ENCODE measurements at places on chromosomes 12 and 14.

DNA sequence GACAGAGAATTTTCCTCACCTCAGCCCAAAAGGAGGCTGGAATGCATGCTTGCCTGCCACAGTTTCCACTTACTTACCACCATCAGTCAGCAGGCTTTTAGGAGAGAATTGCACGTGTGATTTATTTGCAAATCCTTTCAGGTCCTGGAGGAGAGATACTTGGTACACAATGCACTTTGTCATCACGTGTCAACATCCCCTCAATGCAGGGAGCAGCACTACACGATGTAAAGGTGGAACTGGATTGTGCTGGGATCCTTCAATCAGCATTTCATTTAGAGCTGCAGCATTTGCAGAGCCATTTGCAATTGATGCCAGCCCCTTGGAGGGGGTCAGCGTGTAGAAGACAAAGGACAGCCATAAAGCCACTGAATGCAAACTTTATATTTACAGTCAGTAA, 218.1 kb downstream of the GLT1D1 start:
- DNase-seq, result no peak

- DNase-seq, result no peak
These were observed 55.6 kb downstream of the HNRNPC start for GRCh38 chr14:21213652-21214051.

- no peak for DNase-seq
These were observed 169.2 kb upstream of the SOX5 start for GRCh38 chr12:24118668-24119067.

- no peak for DNase-seq
These were observed 342 bp downstream of the DICER1 start for GRCh38 chr14:95157048-95157326.

- no peak for DNase-seq
These were observed 3.7 kb upstream of the CAMKK2 start for GRCh38 chr12:121300083-121300819.

DNA sequence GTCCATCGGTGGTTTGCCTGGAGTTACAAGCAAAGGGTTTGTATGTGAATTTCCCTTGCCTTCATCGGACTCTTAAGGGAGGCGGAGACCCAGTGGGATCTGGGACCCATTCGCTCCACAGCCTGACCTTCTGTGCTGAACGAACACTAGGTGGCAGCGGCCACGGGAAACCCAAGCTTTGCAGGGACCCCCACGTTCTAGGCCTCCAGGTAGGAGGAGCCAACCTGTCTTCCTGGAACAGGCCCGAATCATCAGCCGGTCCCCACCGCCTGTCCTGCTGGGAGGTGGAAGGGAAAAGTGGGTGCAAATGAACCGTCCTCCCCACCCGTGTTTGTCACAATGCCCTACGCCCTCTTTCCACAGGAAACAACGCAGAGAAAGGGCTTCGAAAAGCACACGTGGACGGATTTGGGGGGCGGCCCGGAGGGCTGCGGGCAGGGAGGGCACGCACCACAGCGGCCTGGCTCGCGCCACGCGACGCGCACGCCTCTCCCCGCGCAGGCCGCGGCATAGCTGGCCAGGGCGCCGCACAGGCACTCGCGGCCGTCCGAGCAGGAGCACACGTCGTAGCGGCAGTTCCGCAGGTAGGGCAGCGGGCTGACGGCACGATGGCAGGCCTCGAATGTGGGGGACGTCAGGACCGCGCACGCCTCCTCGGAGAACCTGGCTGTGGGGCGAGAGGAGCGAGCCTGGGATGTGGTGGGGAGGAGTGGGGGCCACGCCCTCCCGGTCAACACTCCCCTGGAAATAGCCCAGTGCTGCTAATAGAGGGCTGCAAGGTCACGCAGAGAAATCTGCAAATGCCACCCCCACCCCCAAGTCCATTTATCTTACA, 67.8 kb downstream of the VWF start:
- DNase-seq, result no peak

DNA sequence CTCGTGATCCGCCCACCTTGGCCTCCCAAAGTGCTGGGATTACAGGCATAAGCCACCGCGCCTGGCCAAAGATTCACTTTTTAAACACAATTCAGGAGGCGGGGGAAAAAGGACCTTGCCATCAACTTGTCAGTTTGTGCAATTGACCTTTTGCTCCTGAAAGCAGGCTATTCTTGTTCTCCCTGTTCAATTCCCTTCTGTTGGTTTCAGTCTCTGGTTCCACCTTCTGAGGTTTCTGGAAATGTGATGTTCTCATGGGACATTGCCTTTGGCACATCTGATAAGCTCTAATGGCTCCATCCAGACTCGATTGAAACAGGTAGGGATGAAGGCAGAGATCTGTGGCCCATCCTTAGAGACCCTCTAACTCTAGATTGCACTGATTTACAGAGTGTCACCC, 17.9 kb upstream of the CCDC85C start:
- DNase-seq, result no peak

DNA sequence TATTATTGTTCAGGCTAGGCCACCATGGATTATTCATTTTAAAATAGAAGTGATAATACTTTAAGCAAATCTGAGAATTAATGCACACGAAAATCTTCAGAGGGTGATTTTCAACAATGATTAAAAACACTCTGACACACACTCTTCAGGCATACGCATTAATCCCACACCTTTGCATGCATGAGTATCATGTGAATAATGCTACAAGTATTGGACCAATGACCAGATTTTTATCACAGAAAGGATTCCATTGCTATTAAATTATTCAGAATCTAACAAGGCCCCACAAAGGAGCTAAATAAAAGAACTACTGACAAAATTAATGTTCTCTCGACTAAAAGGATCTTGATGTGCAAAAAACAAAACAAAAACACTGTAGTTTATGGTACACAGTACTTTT, 11.1 kb downstream of the EPS8 start:
- no peak for DNase-seq

DNA sequence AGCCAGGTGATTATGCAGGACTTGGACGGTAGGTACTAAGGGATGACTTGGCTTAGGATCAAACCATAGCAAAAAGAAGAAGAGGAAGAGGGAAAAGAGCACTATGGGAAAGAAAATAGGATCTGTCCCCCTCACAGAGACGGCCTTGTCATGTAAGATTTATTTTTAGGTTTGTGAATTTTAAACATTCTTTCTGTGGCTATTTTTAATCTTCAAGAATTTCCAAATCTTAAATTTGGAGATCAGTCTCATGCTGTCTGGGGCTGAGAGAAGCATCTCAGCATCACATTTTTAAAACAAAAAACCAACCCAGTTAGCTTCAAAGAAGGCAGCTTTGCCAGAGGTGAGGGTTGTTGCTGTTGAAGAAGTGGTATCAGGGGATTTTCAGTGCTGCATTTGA, 52.6 kb upstream of the STRN3 start:
- DNase-seq, result no peak

- DNase-seq, result peak; percentile 43
These were observed 113.1 kb downstream of the TTC6 start for GRCh38 chr14:37708481-37708880.

GRCh38 chr14:32049361-32050088, 27.6 kb upstream of the ARHGAP5 start:
- DNase-seq, result no peak

DNA sequence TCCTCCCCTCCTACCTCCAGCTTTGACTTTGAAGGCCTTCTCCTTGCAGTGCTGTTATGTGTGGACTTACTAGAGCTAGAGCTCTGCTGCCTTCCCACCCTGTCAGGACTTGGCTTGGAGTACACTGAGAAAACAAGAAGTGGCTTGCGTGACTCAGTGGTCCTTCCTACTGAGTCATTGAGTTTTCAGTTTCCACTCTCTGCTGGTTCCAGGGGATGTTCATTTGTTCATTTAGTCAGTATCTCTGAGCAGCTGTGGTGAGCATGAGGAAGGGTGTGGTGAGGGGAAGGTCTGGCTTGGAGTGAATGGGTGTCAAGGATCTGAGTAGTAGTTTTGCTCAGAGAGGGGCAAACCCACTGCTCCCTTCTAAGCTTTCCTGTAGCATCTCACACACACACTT, 17.2 kb upstream of the ELK3 start:
- peak; percentile 14 for DNase-seq

GRCh38 chr12:91918431-91918830, 227.2 kb downstream of the BTG1 start:
- no peak for DNase-seq

DNA sequence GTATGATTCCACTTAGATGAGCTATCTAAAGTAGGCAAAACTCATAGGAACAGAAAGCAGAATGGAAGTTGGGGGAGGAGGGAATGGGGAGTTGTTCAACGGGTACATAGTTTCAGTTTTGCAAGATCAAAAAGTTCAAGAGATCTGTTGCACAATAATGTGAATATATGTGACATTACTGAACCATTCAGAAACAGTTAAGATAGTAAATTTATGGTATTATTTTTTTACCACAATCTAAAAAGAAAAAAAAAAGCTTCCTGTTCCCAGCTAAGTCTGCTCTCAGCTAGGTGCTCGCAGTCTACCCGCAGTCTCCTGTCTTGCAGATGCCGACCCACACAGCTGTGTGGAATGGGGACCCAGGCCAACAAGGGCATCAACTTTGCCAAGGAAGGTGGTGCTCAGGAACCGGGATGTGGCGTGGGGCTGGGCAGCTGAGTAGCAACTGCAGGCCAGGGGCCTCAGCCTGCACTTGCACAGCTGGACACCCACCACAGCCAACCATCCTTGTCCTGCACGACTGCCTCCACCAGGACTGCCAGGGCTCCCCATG, 15.3 kb upstream of the ANO6 start:
- no peak for DNase-seq

Data from AG09309 (cell line).